ENCODE measurements at places on chromosomes 1 and 21.

DNA sequence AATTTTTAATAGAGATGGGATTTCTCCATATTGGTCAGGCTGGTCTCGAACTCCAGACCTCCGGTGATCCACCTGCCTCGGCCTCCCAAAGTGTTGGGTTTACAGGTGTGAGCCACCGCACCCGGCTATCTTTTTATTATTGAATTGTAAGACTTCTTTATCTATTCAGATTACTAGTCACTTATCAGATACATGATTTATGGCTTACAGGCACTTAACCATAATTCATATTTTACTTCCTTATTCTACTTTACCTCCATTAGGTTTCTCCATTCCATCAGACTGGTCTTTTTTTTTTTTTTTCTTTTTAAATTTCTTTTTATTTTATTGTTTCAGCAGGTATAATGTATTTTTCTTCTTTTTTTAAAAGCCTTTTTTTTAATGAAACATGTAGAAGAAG, 4.4 kb downstream of the TMEM183A start:
- DNase-seq: no peak

- DNase-seq: no peak
These were observed 67.0 kb downstream of the RASAL2 start for GRCh38 chr1:178160736-178161475.

- DNase-seq: no peak
These were observed 106.7 kb upstream of the SOD1 start for GRCh38 chr21:31552826-31553225.

DNA sequence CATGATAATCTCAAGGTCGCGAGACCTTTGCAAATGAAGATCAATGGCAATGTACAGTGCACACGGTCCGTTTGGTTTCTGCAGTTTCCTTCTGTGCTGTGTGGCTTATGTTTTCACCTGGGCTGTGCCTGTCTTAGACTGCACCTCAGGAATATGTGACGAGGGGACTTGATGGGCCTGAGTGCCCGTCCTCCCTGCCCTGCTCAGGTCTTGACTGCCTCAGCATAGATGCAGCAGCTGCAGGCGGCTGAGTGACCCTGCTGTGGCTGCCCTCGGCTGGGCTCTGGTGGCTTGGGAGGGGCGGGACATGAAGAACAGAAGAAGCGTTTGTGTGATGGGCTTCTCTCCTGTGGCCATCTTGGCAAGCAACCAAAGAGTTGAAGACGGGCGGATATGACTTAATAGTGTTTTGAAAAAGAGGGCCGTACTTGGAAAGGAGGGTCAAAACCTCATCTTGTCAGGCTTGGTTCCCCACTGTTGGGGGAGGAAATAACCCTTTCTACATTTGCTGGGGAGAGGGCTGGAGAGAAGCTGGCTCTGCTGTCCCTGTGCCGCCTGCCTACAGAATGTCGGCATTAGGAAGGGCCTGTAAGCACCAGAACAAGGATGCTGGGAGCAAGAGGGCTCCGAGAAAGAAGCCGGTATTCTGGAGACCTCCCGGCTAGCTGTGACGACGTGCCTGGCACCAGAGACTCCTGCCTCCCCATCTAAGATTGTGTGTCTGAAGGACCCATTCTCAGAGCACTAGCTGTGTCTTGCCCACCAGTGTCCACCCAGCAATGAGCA, 7.1 kb downstream of the MYBPHL start:
- no peak for DNase-seq

DNA sequence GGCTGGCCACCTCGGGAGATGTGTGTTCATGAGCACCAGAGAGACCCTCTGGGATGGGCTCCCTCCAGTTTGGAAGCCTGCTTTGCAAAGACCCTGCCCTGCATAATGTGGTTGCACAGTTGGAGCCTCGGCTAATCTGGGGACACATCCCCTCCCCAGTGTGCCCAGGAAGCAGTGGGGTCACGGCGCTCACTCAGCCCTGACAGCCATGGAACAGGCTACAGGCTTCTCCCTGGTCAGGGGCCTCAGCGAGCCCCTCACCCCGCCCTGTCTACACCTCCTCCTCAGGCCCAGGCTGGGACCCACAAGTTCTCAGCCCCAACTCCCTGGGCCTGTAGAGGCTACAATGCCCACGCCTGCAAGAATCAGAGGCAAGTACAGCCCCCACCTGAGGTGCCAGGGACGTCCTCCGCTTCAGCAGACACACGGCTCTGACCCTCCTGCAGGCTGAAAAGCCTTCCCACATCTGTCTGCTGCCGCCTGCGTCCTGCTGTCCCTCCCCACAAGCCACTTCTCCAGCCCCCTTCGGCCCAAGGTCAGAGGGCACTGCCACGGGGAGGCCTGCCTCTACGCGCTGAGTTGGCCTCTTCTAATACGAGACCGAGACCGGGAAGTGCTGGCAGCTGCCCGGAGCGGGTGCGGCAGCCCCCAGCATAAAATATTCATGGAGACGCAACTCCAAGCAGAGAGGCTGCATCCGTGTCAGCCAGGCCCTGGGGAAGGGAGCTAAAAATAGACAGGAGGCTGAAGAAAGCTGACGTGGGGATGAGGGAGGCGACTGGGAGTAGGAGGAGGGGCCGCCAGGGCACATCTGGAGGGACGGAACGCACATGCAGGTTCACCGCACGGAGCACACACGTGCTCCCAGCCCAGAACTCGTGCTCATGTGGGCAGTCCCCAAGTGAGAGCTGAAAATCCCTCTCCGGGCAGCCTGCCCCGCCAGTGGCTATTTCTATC, 15.2 kb upstream of the GPR153 start:
- DNase-seq: no peak

DNA sequence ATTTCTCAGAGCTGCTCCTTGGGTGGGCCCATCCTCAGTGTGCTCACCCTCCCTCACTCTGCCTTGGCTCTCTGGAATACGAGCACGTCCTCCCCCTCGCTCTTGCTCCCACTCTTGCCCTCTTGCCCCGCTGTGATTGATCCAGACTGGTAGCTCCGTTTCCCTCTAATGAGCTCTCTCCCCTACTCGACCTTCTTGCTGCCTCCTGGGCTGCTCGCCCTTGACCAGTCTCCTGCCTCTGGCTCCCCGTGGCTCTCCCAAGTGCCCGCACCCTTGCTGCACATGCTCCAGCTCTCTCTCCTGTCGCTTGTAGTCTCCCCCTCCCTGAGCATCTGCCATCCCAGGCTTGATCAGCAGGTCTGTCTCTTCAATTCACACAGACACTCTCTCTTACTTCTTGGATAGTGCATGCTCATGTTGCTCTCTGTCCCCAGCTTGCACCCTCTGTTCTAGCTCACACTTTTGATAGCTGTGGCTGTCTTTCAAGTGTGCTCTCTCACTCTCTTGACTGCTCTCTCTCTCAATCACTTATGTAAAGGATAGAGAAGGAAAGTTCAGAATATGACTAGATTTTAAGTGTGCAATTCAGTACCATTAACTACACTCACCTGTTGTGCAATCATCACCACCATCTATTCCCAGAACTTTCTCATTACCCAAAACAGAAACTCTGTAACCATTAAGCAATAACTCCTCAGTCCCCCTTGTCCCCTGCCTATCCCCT, 51.1 kb downstream of the PHC2 start:
- DNase-seq: no peak

DNA sequence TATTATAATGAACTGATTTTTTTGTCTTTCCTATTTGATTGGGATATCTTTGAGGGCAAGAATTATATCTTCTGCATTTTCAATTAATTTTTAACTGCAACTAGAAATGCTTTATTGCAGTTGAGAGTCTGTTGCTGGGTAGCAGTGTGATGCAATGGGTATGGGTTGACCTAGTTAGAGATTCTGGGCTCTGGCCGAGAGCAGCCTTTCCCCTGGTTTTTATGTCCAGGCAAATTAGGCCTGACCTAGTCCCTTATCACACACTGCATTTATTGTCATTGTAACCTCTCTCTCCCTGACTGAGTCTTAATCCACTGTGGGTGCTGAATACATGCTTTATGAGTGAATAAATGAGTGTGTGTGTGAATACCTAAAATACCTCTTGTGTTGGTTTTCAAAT, 206.4 kb upstream of the PTGFR start:
- DNase-seq: no peak

DNA sequence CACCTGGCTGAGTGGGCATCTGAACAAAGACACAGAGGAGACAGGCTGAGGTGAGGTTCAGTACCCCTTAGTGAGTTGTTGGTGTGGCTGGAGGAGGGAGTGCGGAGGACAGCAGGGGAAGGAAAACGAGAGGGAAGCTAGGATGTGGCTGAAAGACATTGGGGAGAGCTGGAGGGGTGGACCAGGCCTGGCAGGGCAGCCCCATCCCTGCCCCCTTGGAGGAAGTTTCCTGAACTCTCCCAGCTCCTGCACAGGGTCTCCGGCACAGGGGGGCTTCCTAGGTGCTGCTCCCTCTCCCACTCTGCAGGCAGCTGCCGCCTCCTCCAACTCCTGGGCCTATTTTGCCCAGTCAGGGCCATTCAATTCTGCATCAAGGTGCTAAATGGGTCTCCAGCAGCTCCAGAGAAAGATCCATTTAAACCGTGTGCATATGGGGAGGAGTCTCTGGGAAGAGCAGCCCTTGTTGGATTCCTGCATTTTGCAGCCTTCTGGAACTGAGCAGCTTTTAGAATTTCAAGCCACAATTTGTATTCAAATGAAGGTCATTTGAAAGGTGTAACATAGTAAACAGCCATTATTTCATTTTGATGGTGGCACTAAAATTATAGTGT, 193.9 kb downstream of the CAMTA1 start:
- DNase-seq: no peak

GRCh38 chr1:207073906-207074820, 14.5 kb upstream of the C4BPB start:
- DNase-seq: no peak

DNA sequence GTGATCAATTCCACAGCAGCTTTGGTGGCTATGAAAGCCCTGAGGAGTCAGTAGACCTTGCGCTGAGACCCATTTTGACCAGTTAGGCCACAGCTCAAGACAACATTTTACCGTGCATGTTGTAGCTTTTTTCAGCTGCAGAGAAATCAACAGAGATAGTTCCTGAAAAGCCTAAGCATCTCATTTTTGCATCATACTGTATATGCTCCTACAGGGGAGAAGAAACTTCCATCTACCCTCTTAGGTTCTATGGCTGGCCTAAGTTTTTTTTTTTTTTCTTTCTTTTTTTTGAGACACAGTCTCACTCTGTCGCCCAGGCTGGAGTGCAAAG, 24.8 kb upstream of the EYA3 start:
- no peak for DNase-seq

- no peak for DNase-seq
These were observed 324.9 kb upstream of the DAB1 start for GRCh38 chr1:57748719-57749118.

GRCh38 chr1:189607477-189608096, 870.1 kb downstream of the BRINP3 start:
- no peak for DNase-seq

DNA sequence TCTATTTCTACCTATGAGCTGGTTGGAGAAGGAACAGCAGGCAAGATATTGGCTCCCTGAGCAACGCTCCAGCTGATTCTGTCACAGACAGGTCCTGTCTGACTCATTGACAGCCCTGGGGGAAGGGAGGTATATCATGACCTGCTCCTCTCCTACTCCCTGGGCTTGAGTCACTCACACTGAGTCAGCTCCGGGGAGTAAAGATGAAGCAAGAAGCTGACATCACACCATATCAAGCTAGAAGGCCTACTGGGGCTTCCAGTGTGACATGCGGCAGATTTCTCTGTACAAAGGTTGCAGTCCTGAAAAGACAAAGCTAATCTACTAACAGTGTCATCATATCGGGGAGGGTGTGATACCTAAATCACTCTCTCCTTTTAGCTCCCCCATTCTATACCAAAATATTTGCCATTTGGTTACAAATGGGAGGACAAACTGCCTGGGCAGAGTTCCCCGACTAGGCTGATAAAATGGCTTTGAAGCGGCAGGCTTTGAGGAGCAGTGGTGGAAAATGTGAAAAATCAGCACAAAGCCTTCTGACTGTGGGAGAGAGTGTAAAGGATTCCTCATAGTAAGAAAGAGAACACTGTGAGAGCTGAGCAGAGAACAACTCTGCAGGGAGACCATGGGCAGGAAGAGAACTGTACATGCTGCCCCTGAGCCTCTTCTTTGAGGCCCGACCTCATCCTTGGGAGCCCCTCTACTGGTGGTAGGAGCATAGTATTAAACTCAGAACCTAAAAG, 15.5 kb downstream of the PI4KB start:
- DNase-seq: peak; percentile 44

DNA sequence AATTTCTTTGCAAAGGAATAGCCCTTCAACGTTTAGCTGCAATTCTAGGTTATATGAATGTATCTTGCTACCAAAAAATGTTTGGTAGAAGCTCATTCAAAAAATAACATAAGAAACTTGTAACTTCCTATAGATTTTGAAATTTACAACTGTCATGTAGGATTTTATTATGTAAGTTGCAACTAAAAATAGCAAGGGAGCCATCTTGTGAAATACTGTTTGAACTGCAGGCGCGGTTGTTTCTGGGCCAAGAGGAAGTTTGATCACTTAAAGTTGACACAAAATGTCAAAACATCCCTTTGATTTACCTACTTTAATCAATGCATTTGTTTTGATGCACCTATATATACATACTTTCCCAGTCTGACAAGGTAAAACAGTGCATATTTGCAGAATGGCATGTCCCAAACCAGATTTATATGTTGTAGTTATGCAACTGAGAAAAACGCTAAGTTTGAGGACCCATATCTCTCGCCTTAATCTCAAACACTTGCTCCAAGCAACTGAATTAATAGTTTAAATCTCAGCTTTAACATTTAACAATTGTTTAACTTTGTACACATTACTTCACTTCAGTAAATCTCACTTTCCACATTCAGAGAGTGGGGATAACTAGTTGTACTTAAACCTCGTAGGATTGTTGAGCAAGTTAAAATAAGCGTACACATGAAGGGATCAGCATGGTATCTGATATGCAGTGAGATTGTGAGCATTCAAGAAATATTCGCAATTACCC, 63.9 kb downstream of the KCNK2 start:
- peak; percentile 1 for DNase-seq

- DNase-seq: no peak
These were observed 81.1 kb upstream of the ST6GALNAC5 start for GRCh38 chr1:76786222-76786621.

- DNase-seq: no peak
These were observed 176.5 kb upstream of the GJB5 start for GRCh38 chr1:34578306-34578705.

DNA sequence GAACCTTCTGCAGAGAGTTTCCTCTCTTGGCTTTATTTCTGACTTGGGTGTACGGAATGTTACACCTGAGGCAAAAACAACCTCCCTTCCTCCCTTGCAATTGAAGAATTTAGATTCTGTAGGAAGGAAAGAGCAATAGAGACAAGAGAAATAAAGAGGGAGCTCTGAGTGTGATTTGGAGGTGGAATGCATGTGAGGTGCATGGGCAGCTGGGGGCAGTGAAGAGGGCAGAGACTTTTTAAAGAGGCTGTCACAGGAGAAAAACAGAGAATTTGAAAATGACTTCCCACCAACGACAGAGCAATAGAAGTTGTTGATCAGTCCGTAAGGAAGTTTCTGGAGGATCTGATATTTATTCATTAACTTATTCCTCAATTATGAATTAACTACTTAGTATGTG, 172.0 kb upstream of the B3GALT2 start:
- no peak for DNase-seq

DNA sequence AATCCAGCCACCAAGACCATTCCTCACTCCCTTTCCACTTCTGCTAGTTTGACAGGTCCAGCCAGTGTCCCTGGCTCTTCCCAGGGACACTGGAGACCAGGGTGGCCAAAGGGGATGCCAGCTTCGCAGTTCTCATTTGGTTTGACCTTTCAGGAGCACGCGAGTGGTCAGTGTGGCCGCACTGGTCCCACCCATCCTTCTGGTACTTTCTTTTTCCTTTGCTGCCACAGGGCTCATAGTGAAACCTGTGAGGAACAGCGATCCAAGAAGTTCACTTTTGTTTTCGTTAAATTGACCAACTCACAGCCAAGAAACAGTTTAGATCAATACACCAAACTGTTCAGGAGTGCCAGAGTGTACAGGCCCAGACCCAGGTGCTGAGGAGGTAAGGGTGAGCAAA, 14.4 kb upstream of the EVA1B start:
- DNase-seq: no peak
